Calu3 (cell line): ENCODE measurements at places on chromosomes 6 and 20. TPM values are rescaled to one million over a fixed set of nuclear protein-coding genes. Genes with fewer than 3 reads are reported as not detected.

DNA sequence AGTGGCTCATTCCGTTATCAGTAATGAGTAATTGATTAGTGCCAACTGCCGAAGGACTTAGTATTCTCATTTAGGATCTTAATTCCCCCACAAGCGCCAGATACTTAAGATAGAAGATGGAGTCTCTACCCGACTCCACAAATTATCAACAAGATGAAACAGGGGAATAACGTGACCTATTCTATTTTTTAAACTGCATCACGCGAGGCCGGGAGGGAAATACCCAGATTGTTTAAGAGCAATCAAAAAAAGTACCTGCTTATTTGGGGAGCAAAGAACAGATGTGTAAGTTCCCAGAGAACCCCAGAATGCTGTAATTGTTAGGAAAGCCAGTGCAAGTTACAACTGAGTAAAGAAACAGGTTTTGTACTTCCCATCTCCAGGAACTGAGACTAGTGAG is 1.1 kb upstream of the MAP3K5 start:
- no peak for DNase-seq
- peaks cover 33% of the 10 kb centered on the region for H3K36me3 ChIP-seq
- H3K4me1 ChIP-seq: no peaks in the 10 kb centered on the region
- peak overlapping the region; percentile 97 for H3K4me3 ChIP-seq
- H3K27me3 ChIP-seq: no peaks in the 10 kb centered on the region

GRCh38 chr6:111865909-111866546 is 7.2 kb downstream of the FYN start:
- no peaks in the 10 kb centered on the region for H3K27me3 ChIP-seq
- H3K27ac ChIP-seq: no peak overlapping the region
- H3K36me3 ChIP-seq: peaks cover 1% of the 10 kb centered on the region
- no peak for DNase-seq
- H3K4me1 ChIP-seq: peaks cover 18% of the 10 kb centered on the region
- no peak overlapping the region for H3K4me3 ChIP-seq

DNA sequence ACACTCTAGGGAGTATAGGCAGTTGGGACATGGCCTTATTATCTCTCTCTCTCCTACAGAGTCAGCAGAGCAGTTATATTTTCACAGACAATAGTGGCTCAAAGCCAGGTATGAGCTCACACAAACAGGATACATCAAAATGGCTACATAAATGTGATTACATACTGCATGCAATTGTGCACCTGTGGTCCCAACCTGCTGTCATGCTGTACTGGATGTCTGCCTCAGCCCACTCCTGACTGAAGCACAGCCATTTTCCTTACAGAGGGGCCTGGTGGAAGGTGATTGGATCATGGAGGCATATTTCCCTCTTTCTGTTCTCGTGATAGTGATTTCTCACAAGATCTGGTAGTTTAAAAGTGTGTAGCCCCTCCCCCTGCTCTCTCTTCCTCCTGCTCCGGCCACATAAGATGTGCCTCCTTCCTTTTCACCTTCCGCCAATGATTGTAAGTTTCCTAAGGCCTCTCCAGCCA is 37.0 kb upstream of the SAMHD1 start:
- DNase-seq: no peak
- no peak overlapping the region for H3K27ac ChIP-seq
- no peaks in the 10 kb centered on the region for H3K27me3 ChIP-seq
- peaks cover 5% of the 10 kb centered on the region for H3K36me3 ChIP-seq
- H3K4me3 ChIP-seq: no peak overlapping the region

The NNAT gene
- not detected in 2 replicates for total RNA-seq

DNA sequence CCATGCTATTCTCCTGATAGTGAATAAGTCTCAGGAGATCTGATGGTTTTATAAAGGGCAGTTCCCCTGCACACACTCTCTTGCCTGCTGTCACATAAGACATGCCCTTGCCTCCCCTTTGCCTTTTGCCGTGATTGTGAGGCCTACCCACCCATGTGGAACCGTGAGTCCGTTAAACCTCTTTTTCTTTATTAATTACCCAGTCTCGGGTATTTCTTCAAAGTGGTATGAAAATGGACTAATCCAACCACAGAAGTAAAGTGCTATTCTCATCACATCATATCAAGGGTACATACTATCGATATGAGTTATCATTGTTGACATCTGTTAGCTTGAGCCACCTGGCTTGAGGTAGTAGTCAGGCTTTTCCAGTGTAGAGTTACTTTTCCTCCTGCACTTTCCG is 2.3 kb downstream of the MANBAL start:
- H3K4me3 ChIP-seq: peak overlapping the region; percentile 15
- H3K27me3 ChIP-seq: no peaks in the 10 kb centered on the region
- H3K36me3 ChIP-seq: peaks cover 16% of the 10 kb centered on the region
- DNase-seq: no peak
- peaks cover 40% of the 10 kb centered on the region for H3K4me1 ChIP-seq

DNA sequence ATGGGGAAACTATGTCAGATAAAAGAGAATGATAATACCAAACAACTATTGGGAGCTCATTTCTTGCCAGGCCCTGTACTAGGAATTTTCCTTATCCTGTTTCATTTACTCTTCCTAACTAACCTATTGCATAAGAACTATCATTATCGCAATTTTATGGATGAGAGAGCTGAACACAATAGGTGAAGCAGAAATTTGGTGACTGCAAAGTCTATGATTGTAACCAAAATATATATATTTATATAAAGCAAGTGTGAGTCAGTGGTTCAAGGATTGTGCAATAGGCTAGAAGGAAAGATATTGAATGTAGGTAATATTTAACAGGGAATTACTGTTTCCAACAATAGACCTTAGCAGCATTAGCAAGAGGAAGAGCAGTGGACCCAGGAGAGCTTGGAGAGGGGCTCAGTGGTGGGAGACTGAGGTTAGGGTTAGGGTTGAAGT is 181.1 kb upstream of the TENT5A start:
- H3K36me3 ChIP-seq: peaks cover 14% of the 10 kb centered on the region
- no peak overlapping the region for H3K4me3 ChIP-seq
- H3K4me1 ChIP-seq: peaks cover 48% of the 10 kb centered on the region
- DNase-seq: no peak

The PRR18 gene
- total RNA-seq: 0.19 TPM in 1 of 2 replicates, not detected in the other

DNA sequence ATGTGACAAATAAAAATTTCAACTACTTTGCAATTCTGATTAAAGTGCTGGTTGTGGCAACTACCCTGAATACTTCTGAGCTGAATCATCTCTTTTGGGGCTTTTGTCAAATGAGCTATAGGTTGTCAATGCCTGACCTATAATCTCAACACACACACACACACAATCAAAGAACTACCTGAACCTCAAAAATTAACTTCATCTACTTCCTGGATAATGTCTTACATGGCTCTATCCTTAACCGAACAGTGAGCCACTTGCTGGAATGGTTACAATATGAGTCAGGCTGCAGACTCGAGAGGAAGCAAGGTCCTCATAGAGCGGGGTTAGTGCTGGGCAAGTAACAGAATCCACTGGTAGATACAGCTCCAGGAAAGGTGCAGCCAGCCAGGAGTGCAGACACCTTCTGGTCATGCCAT is 70.6 kb upstream of the DST start:
- peaks cover 6% of the 10 kb centered on the region for H3K36me3 ChIP-seq
- H3K27me3 ChIP-seq: no peaks in the 10 kb centered on the region
- H3K4me1 ChIP-seq: peaks cover 58% of the 10 kb centered on the region
- H3K27ac ChIP-seq: peak overlapping the region; percentile 92
- DNase-seq: peak; percentile 69
- peak overlapping the region; percentile 50 for H3K4me3 ChIP-seq

GRCh38 chr6:36136551-36136950 is 6.2 kb downstream of the MAPK13 start:
- H3K4me3 ChIP-seq: no peak overlapping the region
- H3K27me3 ChIP-seq: no peaks in the 10 kb centered on the region
- no peak for DNase-seq
- H3K4me1 ChIP-seq: peaks cover 18% of the 10 kb centered on the region

GRCh38 chr6:23308166-23308565 is 738.8 kb downstream of the HDGFL1 start:
- no peak overlapping the region for H3K27ac ChIP-seq
- no peak overlapping the region for H3K4me3 ChIP-seq
- H3K27me3 ChIP-seq: no peaks in the 10 kb centered on the region

The HLA-DQA2 gene
- 2.1 and 2.4 TPM in 2 replicates for total RNA-seq

GRCh38 chr6:160912411-160912810 is 79.2 kb upstream of the MAP3K4 start:
- H3K27ac ChIP-seq: no peak overlapping the region
- no peaks in the 10 kb centered on the region for H3K36me3 ChIP-seq
- no peak for DNase-seq

GRCh38 chr20:20548527-20549266 is 163.7 kb downstream of the RALGAPA2 start:
- DNase-seq: peak; percentile 1
- no peak overlapping the region for H3K4me3 ChIP-seq
- no peaks in the 10 kb centered on the region for H3K4me1 ChIP-seq
- no peak overlapping the region for H3K27ac ChIP-seq
- H3K36me3 ChIP-seq: no peaks in the 10 kb centered on the region
- H3K27me3 ChIP-seq: no peaks in the 10 kb centered on the region
